ENCODE measurements at places on chromosomes 1 and 21. TPM values are rescaled to one million over a fixed set of nuclear protein-coding genes. Genes with fewer than 3 reads are reported as not detected.
A peak's percentile ranks its signal among the peaks of the same experiment; 100 is the strongest.

THEM5 gene
- not detected for total RNA-seq

NPR1 gene
- 26.9 TPM for total RNA-seq

CYYR1 gene
- 29.0 TPM for total RNA-seq

TMPRSS3 gene
- total RNA-seq = 4.8 TPM

AQP10 gene
- total RNA-seq = 0.20 TPM

DNA sequence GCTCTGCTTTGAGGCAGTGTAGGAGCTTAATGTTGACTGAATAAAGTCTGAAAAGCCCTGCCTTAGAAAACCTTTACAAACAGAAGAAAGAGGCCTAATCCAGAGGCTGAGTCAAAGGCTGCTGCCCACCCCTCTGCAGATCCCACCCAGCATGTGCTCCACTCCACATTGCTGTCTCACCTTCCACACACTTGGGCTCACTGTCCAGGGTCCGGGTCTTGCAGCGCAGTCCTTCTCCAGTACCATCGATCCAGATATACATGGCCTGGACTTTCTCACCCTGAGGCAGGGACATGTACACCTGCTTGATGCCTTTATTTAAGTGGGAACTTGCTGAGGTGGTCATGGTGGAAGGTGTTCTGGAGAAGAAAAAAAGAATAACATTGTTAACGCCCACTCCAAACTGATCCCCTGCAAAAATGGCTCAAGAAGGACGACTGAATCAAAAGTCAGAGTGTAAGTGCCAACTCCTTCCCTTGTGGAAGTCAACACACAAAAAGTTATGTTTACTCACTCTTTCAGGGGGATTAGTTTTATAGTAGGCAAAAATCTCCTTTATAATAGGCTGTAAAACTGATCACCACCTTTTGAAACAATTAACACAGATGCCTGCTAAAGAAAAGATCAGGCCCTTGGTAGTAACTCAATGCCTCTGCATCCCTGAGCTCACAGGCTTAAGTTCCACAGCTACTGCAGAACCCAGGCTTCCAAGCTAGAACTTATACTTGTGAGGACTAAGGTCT is 3.0 kb downstream of the GLUL start:
- peaks cover 68% of the 10 kb centered on the region for H3K36me3 ChIP-seq
- no peak for DNase-seq
- H3K27me3 ChIP-seq = no peaks in the 10 kb centered on the region
- H3K4me1 ChIP-seq = no peaks in the 10 kb centered on the region
- H3K4me3 ChIP-seq = peak overlapping the region; percentile 95

- H3K27me3 ChIP-seq = no peaks in the 10 kb centered on the region
- DNase-seq = no peak
- no peaks in the 10 kb centered on the region for H3K36me3 ChIP-seq
- peaks cover 23% of the 10 kb centered on the region for H3K4me1 ChIP-seq
These were observed 13.4 kb downstream of the ALPL start for GRCh38 chr1:21522525-21523038.

- no peak overlapping the region for H3K4me3 ChIP-seq
- no peaks in the 10 kb centered on the region for H3K36me3 ChIP-seq
- peaks cover 4% of the 10 kb centered on the region for H3K4me1 ChIP-seq
- DNase-seq = no peak
These were observed 69.0 kb downstream of the MAGI3 start for GRCh38 chr1:113459279-113459678.

- no peak overlapping the region for H3K27ac ChIP-seq
- peaks cover 20% of the 10 kb centered on the region for H3K4me1 ChIP-seq
- no peaks in the 10 kb centered on the region for H3K27me3 ChIP-seq
- H3K4me3 ChIP-seq = no peak overlapping the region
- no peak for DNase-seq
- no peaks in the 10 kb centered on the region for H3K36me3 ChIP-seq
These were observed 23.7 kb upstream of the PEF1 start for GRCh38 chr1:31668303-31668883.

DNA sequence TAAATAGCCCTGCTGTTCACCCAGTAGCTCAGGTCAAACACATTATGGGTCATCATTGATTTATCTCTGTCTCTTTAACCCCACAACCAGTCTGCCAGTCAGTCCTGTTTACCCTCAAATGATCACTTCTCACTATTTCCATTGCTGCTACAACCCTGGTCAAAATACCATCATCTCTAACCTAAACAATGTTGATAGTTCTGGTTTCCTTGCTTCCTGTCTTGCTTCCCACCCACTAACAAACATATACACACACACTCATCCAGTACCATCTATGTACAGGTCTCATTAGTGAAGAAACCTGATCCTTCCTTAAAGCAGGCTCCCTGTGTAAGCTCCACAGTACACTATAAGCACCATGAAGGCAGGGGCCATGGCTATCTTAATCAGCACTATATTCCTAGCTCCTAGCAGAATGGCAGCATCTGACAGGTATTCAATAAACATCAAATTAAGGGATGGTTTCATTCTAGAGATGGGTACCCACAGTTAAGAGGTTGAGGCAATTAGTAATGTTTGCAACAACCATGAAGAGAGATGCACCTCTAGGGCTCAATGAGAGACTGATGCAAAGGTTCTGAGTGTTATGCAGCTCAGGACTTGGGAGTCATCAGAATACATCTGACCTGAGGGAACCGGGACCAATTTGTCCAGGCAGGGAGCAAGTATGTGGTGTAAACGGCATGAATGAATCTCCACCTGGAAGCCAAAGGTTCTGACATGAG is 10.0 kb upstream of the TGFBR3 start:
- DNase-seq = no peak
- H3K36me3 ChIP-seq = no peaks in the 10 kb centered on the region
- H3K4me3 ChIP-seq = no peak overlapping the region
- H3K4me1 ChIP-seq = no peaks in the 10 kb centered on the region
- no peaks in the 10 kb centered on the region for H3K27me3 ChIP-seq

GRCh38 chr1:33848205-33848937 is 15.5 kb upstream of the HMGB4 start:
- no peak for DNase-seq
- H3K4me3 ChIP-seq = no peak overlapping the region
- H3K36me3 ChIP-seq = no peaks in the 10 kb centered on the region
- H3K4me1 ChIP-seq = no peaks in the 10 kb centered on the region
- H3K27ac ChIP-seq = no peak overlapping the region

DNA sequence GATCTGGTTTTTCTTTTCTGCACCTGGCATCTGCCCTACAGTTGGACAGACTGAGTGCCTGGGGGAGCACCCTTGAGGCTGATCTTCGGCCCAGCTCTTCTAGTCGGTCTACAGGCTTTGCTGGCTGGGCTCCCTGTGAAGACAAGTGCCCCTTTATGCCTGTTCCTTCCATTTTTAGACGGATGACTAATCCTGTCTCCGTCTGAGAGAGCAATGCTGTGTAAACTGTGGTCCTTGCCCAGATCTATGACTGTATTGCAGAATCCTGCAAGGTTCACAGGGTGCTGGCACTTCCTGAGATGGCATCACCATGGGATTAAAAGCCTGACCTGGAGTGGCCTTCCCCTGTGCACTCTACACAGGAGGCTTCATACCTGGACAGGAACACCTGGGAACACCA is 47.6 kb upstream of the SAMD13 start:
- H3K4me3 ChIP-seq = no peak overlapping the region
- no peaks in the 10 kb centered on the region for H3K27me3 ChIP-seq
- DNase-seq = peak; percentile 3
- H3K27ac ChIP-seq = no peak overlapping the region
- no peaks in the 10 kb centered on the region for H3K4me1 ChIP-seq

DNA sequence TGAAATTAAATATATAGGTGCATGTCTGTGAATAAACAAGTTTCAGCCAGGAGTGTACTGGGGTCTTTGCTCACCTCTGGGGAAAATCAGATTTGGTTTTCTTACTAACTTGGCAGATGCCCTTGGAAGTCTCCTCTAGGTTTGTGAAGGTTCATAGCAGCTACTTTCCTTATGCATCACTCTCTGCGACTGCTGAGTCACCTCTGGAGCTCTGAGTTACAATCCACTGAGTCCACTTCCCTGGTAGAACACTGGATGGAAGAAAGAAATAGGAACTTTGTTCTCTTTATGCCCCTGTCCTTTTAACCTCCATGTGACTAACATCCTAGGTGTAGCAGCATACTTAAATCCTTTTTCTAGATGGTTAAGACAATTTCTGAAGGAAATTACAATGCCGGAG is 4.4 kb upstream of the FASLG start:
- no peaks in the 10 kb centered on the region for H3K27me3 ChIP-seq
- no peak overlapping the region for H3K4me3 ChIP-seq
- no peak overlapping the region for H3K27ac ChIP-seq
- H3K36me3 ChIP-seq = no peaks in the 10 kb centered on the region

Measured in left lung (tissue), 14 donors.